ENCODE measurements at places on chromosomes 2 and 18.

GRCh38 chr2:181157326-181157725, 176.9 kb downstream of the UBE2E3 start:
- DNase-seq = no peak

GRCh38 chr2:55439101-55439397, 19.4 kb upstream of the CCDC88A start:
- DNase-seq = no peak

DNA sequence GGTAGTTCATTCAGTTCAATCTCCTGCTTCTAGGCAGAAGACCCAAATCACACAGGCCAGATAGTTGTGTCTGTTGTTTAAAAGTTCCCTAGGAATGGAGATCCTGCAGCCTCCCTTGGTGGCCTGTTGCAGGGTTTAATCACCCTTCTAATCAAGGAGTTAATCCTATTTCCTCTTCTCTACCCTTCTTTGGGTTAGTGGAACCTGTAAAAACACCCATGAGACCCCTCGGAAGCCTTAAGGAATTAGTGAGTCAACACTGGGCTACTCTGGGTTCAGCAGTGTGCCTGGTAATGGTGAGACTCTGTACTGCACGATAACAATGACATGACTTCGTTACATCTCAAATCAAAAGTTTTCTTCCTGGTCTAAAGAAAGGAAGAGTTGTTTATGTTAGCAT, 217.6 kb upstream of the NRP2 start:
- DNase-seq = no peak

GRCh38 chr2:120776649-120777048, 41.0 kb downstream of the GLI2 start:
- no peak for DNase-seq

- no peak for DNase-seq
These were observed 345.6 kb downstream of the GRB14 start for GRCh38 chr2:164275659-164276058.

DNA sequence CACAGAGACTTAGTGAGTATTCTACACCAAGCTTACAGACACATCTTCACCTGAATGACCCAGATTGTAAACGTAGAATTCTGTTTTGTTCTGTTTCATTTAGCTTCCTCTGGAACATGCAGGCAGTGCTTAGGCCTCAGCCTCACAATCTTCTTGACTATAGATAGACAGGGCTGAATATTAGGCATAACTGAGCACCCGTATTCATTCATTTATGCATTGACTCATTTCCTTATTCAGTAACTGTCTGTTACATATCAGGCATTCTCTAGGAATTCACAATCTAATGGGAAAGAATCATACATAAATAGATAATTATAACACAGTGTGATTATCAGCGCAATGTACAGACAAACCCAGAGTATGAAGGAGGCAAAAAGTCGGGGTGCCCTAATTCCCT, 124.9 kb upstream of the ETAA1 start:
- DNase-seq = no peak

DNA sequence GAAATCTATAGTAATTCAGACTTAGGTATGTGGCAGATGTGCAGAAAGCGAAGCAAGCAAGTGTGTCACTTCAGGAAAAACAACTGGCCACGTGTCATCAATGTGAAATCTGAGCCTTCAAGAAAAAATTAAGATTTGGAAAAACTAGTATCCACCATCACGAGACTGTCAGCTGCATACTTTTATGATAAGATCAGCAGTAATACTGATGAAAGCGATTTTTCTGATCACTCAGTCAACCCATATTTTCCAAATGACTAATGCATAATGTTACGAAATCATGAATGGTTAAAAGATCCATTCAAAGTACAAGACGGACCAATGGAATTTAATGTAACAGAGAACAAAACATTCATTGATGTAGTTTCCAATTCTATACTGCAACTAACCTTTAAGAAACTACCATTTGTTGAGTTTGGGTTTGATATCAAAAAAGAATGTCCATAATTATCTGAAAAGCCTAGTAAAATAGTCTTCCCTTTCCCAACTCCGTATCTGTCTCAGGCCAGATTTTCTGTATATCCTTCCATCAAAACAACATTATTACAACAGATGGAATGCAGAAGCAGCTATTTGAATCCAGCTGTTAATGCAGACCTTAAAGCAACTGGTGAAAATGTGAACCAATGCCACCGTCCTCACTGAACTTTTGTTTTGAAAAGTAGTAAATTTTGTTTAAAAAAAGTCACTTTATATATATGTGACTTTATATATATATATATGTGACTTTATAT, 17.0 kb upstream of the BCL2 start:
- DNase-seq = no peak

DNA sequence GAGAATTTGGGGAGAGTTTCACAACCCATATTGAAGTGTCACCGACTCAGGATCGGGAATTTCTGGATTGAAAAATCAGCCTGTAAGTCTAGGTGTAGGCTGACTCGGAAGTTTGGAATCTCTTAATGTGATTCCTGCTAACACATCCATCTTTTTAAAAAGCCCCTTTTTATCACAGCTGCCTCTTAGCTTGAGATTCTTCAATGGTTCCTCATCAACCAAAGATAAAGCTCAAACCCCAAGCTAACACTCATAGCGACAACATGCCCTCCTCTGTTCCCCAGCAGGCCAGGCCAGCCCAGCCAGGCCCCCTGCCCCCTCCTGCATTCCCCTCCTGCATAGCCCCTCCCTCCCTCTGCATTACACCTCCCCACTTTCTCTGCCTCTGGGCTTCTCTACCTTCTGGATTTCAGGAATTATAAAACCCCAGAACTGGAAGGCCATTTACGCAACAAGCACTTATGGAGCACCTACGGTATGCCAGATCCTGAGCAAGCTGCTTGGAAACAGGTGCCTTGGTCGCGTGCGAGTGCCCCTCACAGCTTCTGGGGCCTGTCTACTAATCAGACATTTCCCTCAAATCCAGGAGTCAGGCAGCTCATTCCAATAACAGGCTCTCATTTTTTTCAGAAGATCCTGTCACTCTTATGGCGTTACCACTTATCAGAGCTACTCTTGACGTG, 63.4 kb downstream of the EMX1 start:
- no peak for DNase-seq

GRCh38 chr2:34570266-34570872, 971.3 kb upstream of the FAM98A start:
- no peak for DNase-seq

DNA sequence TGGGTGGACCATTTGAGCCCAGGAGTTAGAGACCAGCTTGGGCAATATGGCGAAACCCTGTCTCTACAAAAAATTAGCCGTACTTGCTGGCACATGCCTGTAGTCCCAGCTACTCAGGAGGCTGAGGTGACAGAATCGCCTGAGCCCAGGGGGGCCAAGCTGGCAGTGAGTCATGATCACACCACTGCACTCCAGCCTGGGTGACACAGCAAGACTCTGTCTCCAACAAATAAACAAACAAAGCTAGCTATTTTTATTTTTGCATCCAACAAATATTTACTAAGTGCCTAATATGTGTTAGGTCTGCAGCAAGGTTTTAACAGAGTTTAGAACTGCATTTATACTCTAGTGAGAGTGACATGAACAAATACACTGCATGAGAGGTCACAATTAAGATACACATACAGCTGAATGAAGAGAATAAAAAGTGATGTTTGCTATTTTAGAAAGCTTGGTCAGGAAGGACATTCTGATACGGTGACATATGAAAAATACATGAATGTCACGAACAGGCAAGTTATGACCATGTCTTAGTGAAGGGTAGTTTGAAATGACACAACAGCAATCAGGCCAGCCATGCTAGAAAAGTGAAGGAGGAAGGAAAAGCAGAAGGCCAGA, 83.2 kb upstream of the FRZB start:
- DNase-seq = no peak

GRCh38 chr2:53629001-53629400, 138.6 kb upstream of the CHAC2 start:
- DNase-seq = no peak

- DNase-seq = no peak
These were observed 33.1 kb downstream of the BCL11A start for GRCh38 chr2:60520151-60520876.

DNA sequence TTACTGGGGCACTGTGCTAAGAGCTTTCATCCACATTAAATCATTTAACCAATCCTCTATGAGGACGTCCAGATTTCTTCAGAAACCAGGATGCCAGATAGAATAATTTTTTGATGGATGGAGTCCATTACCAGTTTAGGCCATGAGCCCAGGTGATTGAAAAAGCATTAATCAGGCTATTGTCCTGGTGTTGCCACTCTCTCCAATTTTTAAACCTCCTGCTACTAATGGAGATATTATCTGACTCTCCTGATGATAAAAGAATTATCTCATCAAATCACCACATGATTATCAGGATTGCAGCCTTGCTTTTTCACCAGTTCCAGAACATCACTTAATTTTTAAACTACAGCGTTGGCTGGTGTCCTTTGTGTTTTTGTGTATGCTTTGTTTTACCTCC, 402.2 kb downstream of the CLIP4 start:
- no peak for DNase-seq

- DNase-seq = no peak
These were observed 146.3 kb upstream of the TTC39C start for GRCh38 chr18:23868136-23868785.

GRCh38 chr2:95260028-95261023, 13.9 kb upstream of the PROM2 start:
- no peak for DNase-seq

- DNase-seq = no peak
These were observed 119.4 kb downstream of the CYRIA start for GRCh38 chr2:16546128-16546754.

DNA sequence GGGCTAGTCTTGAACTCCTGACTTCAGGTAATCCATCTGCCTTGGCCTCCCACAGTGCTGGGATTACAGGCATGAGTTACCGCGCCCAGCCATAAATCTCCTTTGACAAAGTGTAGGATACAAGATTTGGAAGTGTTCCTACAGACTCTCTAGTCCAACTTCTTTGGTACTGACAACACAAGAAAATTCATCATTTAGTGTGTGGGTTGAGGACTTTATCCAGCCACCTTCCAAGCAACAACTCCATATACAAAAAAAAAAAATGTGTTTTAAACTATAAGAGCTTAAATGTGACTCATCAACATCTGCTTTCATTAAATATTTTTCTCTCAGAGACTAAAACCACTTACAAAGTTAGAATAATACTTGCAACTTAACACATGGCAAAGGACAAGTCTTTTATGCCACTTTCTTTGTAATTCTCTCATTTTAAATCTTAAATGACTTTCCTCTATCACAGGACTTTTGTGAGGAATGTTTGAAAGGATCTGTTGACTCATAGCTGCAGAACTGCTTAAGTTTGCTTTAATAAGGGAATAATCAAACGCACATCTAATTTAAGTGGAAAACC, 46.2 kb upstream of the ITGAV start:
- DNase-seq = no peak

DNA sequence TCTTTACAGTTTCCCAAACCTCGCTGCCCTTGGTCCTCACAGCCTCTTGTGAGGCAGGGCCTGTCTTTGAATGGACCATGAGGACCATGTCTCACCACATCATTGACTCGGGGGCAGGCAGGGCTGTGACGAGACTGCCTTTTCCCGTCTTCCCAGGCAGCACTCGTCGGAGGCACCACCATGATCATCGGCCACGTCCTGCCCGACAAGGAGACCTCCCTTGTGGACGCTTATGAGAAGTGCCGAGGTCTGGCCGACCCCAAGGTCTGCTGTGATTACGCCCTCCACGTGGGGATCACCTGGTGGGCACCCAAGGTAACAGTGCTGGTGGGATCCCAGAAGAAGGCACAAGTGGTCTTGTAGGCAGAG, 45.7 kb upstream of the MAPRE3 start:
- DNase-seq = no peak

- DNase-seq = no peak
These were observed 233.0 kb downstream of the TFCP2L1 start for GRCh38 chr2:121052023-121052422.

GRCh38 chr2:57146951-57147350, 899.7 kb upstream of the VRK2 start:
- no peak for DNase-seq

GRCh38 chr2:20444101-20444992, 2.5 kb upstream of the RHOB start:
- no peak for DNase-seq

- no peak for DNase-seq
These were observed 12.8 kb downstream of the SESTD1 start for GRCh38 chr2:179251870-179252269.

- no peak for DNase-seq
These were observed 20.9 kb downstream of the TMEM237 start for GRCh38 chr2:201622306-201622970.
